ENCODE measurements at places on chromosomes 12 and 14. TPM values are rescaled to one million over a fixed set of nuclear protein-coding genes. Genes with fewer than 3 reads are reported as not detected.

PPFIA2 gene
- total RNA-seq, result 2.0 TPM

OASL gene
- total RNA-seq, result 0.94 TPM

KCNH3 gene
- total RNA-seq, result not detected

- H3K36me3 ChIP-seq, result no peaks in the 10 kb centered on the region
- DNase-seq, result no peak
These were observed 40.0 kb upstream of the NID2 start for GRCh38 chr14:52108823-52109222.

DNA sequence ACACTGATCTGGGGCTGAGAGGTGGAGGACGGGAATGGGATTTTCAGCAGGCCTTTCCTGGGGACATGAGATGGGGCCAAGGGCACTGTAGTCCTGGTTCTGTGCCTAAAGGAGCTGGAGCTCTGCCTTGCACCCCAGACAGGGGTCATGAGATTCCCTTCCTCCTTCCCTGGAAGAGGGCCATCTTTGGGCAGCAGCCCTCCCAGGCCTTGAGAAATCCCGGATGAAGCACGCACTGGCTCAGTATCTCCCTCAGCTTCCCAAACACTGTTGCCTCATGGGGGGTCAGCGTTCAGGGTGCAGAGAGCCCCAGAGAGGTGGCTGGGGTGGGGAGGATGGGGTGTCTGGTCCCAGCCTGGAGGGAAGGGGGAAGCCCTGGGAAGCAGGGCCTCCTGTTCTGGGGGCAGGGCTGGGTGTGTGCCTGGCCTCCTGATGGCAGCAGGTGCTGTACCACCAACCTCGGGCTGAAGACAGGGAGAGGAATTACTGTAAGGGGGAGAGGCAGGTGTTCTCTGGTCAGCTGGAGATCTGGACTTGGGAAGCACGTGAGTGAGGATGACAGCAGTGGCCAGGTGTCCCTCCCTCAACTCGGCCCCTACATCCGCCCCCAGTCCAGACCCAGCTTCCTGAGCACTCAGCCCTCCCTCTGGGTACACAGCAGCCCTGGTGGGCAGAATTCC, 8.4 kb upstream of the NR4A1 start:
- no peak for DNase-seq
- H3K4me3 ChIP-seq, result no peak overlapping the region

- no peaks in the 10 kb centered on the region for H3K4me1 ChIP-seq
- H3K4me3 ChIP-seq, result no peak overlapping the region
These were observed 29.9 kb downstream of the TSPAN9 start for GRCh38 chr12:3107071-3107583.
